ENCODE measurements at places on chromosomes 6 and 20.

GRCh38 chr6:137148306-137149034 is 25.0 kb downstream of the IL22RA2 start:
- DNase-seq = no peak

- DNase-seq = no peak
Observed at GRCh38 chr6:125099211-125100073, 54.1 kb upstream of the TPD52L1 start.

DNA sequence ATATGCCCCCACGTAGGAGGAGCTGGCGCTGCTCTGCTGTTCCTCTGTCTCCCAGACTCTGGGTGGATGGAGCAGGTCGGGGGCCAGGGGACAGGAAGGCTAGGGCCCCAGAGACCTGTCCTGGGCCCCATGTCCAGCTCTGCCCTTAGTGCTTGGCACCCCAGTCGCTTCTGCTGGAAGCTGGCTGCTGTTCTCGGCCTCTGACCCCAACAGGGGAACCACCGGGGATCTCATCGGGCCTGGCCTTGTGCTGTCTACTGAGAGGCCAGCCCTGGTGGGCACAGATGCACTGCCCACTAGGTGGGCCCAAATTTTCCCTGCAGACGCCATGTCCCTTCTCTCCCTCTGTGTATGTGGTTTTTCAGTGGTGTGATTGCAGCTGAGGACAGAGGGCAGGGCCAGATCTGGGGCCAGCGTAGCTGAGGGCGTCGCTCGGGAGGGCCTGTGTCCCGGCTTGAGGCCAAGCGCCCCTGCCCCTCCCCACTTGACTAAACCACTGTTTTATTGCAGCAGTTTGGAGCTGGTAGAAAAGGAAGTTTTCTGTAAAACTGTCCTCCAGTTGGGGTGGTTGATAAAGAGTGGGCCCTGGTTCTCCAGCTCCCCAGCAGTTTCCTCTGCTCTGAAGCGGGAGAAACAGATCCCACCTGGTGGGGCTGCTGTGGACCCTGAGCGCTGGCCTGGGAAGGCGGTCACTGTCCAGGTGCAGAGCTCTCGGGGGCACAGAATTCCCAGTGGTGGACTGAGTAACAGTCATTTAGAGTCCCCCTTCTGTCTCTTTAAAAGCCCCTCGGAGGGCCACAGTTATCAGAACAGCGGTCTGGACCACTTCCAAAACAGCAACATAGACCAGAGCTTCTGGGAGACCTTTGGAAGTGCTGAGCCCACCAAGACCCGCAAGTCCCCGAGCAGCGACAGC is 5.9 kb upstream of the COL20A1 start:
- no peak for DNase-seq

GRCh38 chr6:122869437-122870024 is 80.5 kb downstream of the SMPDL3A start:
- no peak for DNase-seq

DNA sequence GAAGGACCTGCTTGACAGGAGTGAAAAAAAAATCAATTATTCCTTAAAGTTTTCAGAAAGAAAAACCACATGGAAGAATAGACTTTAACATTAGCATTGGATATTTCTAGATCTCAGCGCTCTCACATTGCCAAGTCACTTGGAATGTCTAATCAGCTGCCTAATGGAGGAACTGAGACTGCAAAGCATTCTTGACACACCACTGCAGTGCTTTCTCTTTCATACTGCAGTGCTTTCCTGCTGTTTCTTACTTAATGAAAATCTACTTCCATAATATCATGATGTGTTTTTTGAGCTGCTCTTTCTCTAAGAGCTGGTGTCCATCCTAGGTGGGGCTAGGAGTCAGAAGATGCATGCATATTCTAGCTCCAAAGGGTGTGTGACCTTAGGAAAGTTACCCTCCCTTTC is 20.4 kb upstream of the MCM3 start:
- DNase-seq = no peak

DNA sequence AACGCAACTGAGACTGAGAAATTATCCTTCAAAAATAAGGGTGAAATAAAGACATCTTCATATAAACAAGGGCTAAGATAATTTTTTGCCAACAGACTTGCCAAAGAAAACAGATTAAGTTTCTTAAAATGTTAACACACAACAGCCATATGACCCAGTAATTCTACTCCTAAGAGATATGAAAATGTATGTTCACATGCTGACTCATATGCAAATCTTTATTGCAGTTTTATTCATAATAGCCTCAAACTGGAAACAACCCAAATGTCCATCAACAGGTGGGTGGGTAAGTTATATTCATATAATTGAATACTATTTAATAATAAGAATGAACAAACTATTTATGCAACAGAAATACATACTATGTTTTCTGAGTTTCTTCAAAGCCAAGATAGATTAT is 140.1 kb downstream of the REV3L start:
- DNase-seq = no peak

DNA sequence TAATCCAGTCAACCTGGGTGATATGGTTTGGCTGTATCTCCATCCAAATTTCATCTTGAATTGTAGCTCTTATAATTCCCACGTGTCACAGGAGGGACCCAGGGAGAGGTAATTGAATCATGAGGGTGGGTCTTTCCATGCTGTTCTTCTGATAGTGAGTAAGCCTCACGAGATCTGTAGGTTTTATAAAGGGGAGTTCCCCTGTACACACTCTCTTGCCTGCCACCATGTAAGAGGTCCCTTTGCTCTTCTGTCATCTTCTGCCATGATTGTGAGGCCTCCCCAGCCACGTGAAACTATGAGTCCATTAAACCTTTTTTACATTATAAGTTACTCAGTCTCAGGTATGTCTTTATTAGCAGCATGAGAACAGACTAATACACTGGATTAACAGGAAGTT is 19.5 kb downstream of the GSTA3 start:
- no peak for DNase-seq

GRCh38 chr6:7251646-7252260 is 61.2 kb downstream of the SSR1 start:
- no peak for DNase-seq
